ENCODE measurements at places on chromosomes 3 and 15.

DNA sequence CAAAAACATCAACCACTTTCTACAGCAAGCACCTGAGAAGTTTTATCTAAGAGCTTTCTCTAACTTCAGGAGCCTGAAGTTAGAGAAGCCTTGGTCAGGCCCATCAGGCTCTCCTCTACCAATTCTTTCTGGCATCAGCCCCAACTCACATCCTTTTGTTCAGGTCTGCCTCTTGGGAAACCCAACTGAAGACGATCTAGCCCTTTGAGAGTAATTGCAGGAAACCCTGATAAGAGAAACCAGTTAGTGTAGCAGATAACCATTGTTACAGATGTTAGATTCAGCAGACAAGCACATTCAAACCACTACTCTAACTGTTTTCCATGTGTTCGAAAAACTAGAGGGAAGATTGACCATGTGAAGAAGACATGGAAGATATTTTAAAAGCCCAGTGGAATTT is 27.0 kb upstream of the DYNC1LI1 start:
- DNase-seq, result no peak

- DNase-seq, result no peak
Measured at GRCh38 chr3:86993704-86994103, 2.8 kb upstream of the VGLL3 start.

DNA sequence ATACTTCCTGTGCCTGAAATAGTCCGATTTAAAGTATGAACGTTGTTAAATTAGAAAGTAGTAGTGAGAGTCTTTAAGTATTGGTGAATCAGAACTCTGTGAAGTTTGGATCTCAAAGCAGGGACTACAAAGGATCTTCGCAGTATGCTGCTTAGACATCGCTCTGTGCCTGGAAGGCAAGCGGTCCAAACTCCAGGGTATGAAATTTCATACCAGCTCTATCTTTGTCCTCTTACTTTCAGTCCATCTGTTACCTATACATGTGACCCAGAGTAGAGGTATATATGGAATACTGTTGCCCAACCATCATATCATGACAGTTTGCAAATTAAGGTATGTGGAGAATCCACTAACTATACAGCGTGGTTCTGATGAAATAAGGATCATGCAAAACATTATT is 34.5 kb downstream of the VPS8 start:
- DNase-seq, result no peak

DNA sequence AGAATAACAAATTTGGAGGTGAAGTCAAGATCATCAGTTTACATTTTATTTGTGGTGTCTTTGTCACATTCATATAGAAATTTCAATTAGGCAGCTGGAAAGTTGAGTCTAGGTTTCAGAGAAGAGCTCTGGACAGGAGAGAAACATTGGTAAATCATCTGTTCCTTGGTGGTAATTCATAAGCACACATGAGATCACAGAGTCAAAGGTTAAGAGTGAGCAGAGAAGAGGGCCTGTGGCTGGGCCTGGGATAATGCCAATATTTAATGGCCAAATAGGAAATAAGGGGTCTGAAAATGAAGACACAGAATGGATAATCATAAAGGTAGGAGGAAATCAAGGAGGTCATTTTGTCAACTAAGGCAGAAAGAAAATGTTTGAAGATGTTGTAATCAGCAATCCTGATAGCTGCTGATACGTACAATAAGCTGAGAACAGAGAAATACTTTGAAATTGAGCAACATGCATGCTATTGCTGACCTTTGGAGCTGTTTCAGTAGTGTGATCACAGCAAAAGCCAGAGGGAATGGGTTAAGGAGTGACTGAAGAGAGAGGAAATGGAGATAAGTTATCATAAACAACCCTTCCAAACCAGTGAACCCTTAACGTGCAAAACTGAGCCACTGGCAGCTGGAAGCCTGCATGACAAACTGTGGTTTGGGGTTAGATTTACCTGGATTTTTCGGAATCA is 692.8 kb downstream of the AGBL1 start:
- DNase-seq, result no peak

- no peak for DNase-seq
Measured at GRCh38 chr3:12840591-12841148, 695 bp downstream of the RPL32 start.

DNA sequence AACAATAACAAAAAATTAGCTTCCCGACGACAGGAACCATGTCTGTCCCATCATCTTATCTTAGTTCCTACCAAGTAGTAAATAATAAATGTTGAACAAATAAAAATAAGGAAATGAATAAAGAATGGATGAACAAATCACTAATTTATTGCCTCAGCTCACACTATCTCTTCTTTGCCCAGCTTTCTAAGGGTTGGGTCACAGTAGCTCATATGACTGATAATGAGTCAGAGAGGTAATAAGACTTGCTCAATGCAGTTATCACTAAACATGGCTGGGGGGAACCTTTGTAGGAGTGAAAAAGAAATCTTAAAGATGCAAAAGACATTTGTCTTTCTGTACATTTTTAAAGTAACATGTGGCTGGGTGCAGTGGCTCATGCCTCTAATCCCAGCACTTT is 182.2 kb downstream of the WDR76 start:
- no peak for DNase-seq

DNA sequence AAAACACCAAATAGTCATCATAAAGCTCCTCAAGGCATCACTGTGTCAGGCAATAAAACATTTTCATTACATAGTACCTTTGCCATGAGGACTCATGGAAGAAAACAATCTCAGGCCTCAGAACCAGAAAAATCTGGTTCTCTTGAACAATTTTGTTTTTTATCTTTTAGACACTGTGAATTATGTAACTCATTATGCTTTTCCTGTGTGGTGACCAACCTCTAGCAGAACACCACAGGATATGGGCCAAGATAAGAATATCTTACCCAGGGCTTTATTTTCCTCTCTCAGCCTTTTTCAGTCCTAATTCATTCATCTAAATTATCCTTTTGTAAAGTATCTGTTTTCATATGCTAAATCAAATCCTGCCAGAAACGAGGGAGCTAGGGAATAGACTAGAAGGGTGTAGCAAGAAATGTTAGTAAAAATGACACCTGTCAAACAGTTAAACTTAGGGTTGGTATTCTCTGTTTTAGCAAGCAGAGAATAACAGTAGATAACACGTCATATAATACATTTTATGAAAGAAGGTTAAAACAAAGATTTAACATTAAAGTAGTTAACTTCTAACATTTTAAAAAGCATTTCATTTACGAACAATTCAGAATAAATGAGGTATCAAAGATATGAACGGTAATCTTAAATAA is 111.1 kb downstream of the FBXL22 start:
- DNase-seq, result peak; percentile 5
